ENCODE measurements at places on chromosomes 5 and 9.

- DNase-seq, result no peak
Measured at GRCh38 chr9:29212397-29213387, 1639.4 kb upstream of the C9orf72 start.

GRCh38 chr5:110386782-110387181 lies 339.7 kb downstream of the TMEM232 start:
- peak; percentile 9 for DNase-seq

DNA sequence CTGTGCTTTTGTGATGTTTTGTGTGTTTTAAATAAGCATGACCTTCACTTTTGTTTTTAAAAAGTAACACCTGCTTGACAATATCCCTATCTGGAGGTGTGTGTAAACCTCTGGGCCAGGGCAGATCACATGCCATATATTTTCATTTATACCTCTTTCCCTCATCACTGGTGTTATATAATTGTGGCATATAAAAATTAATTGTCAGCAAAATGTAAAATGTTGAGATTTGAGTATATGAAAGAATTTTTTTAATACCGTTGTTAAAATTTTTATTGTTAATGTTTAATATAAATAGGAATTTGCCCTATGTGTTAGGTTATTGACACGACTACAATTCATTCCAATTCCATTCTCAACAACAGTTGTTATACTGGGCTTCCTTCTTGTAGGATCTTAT lies 6.5 kb downstream of the CDH12 start:
- no peak for DNase-seq

GRCh38 chr9:75911390-75911789 lies 20.9 kb downstream of the PCSK5 start:
- no peak for DNase-seq

DNA sequence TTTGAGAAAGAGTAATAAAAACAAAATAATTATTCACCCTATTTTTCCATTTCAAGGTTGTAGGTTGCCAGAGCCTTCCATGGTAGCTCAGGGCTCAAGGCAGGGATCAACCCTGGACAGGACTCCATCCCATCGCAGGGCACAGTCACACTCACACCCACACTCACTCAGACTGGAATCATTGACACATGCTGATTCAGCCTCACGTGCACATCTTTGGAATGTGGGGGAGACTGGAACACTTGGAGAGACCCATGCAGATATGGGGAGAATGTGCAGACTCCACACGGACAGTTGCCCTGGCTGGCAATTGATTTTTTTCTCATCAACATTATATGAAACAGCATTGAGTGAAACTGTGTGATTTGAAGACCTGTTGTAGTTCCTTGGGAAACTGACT lies 234.1 kb downstream of the ADGRV1 start:
- no peak for DNase-seq

DNA sequence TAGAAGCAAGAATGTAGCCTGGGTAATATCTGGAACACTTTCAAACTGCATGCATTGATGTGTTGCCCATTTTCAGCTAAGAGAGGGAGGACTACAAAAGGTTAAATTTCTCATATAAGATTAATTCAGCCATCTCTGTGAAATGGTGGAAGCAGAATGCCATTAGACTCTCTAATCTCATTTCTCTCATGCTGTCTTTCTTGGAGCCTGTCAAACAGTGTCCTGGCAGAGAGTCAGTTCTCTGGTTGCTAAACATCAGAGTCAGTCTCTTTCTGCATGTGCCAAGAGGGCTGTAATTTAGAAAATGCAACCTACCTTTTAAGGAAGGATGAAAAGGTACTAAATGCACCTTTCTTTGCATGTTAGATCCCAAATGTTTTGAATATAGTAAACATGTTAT lies 910 bp upstream of the GARNL3 start:
- no peak for DNase-seq

- DNase-seq, result no peak
Measured at GRCh38 chr9:71955300-71955915, 44.0 kb downstream of the C9orf85 start.

DNA sequence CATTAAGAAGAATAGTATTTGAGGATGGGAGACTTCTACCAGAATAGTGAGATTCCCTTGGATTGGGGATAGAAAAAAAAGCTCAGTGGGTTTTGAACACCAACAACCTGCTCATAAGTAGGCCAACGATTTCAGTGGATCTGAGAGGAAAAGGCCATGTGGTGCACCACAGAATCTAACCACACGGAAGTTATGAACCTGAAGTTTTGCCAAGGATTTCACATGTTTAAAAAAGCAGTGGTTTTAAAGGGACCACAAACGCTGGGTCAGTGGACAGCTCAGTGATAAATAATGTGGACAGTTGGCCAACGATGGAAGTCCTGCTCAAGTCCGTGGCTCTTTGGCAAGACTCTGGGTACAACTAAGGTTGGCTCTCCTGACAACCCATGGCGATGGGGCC lies 107.2 kb upstream of the TXNDC8 start:
- DNase-seq, result no peak

DNA sequence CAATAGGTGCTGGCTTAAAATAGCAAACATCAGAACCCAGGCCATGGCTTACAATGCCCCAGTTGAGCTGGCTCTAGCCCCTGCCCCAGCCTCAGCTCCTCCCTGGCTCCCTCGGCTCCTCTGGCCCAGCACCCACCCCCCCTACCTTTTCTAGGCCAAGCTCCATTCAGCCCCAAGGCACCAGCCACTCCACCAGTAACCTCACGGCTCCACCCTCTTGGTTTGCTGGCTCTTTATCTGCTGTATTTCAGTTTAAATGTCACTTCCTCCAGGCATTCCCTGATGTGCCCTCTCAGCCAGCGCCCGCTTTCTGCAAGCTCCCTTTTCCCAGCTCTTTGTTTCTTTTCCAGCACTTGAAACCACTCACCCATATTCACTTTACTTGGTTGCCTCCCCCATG lies 10.6 kb downstream of the C1QTNF2 start:
- no peak for DNase-seq

DNA sequence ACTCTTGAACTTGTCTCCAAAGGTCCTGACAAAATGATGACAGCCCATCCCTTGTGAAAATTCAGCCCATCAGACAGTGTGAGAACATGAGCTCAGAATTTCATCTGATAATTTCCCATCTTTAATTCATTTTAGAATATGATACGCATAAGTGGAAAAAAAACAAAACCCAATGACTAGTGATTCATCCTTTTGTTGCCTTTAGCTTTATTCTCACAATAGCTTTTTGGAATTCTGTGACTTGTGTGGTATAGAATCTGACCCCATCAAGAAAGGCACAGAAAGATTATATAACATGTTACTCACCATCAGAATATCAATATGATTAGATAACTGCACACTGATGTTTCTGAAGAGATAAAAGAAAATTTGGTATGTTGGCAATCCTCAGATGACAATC lies 16.1 kb upstream of the TMED7 start:
- no peak for DNase-seq

DNA sequence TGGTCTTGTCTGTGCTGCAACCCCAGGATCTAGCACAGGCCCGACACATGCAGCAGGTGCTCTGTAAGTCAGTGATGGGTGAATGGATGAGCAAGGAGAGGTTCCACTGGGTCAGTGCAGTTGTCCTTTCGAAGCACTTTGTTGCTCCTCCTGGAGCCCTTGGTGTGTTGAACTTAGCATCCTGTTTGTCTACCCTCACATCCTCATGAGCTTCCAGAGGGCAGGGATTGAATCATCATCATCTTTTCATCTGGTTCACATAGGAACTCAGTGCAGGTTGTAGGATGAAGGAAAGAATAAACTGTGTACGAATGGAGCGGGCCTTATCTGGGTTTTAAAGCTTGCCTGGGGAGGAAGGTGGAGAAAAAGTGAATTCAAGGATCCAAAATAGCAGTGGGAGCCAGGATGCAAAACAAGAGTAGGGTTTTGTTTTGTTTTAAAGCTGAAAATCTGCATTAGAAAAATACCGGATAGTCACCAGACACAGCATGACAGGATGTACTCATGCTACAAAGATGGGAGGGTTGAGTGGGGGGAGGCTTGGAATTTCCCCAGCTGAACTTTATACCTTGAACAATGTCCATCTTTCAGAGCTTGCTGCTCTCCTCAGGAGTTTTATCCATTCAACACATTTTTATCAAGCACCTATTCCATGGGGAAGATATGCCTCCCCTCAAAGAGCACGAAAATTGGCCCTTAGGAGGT lies 55.8 kb downstream of the PTTG1 start:
- no peak for DNase-seq

DNA sequence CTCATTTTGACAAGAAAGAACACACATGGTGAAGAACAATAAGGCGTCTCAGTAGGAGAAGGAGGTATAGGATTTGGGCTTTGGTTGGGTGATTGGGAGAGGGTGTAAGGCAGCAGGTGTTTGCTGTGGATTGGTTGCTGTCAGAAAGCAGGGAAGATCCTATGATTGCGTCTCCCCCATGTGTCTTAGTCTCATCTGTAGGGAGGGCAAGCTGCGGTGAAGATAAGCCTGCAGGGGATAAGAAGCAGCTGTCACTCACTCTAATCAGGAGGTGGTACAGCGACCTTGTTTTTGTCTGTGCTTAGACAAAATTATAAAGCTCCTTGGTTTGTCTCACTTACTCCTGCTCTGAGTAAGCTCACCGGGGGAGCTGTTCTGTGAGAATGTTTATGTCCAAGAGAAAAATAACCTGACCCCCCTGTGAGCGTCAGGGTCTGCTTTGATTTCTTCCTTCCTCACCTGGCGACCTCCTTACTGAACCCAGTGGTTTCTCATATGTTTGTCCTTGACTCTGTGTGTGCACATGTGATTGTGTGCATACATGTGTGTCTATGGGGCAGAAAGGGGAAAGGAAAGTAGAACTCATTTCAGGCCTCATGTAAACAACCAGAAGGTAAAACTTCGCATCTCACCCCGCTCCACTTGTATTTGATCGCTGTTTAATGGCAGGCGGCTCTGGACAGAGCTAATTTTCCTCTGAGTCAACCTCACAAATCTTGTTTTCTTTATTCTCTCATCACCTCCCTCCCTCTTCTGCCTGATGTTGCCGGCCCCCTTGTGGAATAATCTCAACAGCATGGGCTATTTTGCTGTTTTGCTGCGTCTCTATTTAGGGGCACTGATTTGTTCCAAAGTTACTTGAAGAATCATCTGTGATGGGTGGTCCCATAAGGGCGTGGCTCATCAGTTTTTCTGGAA lies 105.6 kb downstream of the TENT4A start:
- no peak for DNase-seq

GRCh38 chr9:133459476-133460404 lies at the start of gene CACFD1:
Gene CACFD1 (plus strand): TSS chr9:133459978. CDS start chr9:133460067, 89 bp downstream.
- DNase-seq, result peak; percentile 91

GRCh38 chr5:58071566-58071965 lies 388.3 kb downstream of the PLK2 start:
- no peak for DNase-seq

GRCh38 chr5:60648175-60648574 lies 51.8 kb downstream of the DEPDC1B start:
- no peak for DNase-seq

GRCh38 chr5:158435161-158435616 lies 576.2 kb upstream of the CLINT1 start:
- no peak for DNase-seq

GRCh38 chr5:164191240-164191639 lies 685.8 kb downstream of the MAT2B start:
- no peak for DNase-seq

- DNase-seq, result no peak
Measured at GRCh38 chr5:127294829-127295228, 4.2 kb downstream of the MEGF10 start.

DNA sequence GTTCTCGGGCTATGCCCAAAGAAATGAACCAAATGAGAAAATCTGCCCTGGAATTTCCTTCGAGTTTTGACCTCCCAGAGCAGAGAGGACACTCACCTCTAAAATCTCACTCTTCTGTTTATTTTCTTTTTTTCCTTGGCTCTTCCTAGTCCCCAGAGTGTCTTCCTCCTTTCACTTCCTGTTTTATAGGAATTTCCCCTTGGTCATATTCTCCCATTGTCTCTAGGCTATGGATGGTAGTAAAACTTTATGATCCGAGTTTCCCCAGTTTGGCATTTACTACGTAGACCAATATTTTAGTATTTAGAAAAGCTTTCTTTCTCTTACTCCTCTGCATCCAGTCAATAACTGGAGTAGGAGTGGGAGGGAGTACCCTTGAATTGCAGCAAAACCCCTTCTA lies 354.5 kb upstream of the ZNF608 start:
- no peak for DNase-seq

GRCh38 chr9:92661743-92662142 lies 8.2 kb downstream of the IPPK start:
- no peak for DNase-seq

DNA sequence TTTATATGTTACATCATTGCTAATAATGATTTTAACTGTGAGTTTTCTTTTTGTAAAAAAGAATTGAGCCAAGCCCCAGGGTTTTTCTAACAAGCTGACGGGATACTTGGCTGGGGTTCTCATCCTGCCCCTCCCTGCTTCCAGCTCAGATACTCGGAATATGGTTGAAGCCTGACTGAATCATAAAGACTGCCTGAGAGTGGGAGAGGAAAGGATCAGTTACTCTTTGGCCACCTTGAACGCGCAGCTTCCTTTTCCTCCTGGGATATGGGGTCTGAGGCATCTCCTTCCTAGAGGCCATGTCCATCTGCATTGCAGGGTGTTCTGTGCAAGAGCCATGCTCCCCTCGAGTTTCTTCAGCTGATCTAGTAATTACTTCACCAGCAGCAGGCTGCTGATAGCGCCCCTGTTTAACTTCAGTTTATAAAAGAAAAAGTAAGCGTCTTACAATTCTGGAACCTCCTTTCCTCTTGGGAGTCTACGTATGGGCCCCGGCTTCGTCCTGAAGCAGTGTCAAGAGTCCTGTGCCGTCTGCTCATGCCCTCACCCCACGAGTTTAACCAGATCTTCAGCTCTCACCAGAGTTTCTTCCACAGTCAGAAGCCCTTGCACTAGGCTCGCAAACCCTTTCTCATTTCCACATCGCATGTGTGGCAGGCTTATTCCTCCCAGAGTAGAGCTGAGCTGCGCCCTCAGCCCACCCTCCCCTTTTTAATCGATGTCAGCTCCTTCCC lies 130.0 kb downstream of the MVB12B start:
- no peak for DNase-seq

GRCh38 chr9:97808972-97809371 lies 44.1 kb upstream of the FOXE1 start:
- no peak for DNase-seq

DNA sequence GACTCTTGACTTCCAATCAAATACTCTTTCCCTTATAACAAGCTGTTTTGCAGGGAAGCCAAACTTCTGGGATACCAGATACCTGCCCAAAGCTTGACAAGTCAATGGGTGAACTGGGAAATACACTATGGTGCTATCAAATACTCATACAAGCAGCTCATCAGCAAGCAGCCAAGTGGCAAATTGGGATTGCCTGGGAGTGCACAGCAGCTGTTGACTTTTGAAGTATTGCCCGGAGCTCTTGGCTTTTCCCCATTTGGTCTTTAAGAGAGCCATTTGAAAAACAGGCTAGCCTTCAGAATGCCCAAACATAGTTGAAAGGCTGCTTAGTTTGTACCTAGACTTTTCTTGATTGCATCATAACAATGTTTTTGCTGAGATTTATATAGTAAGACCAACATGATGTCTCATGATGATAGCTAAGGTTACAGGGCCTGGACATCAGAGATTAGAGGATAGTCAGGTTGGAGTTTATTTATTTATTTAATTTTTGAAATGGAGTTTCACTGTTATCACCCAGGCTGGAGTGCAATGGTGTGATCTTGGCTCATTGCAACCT lies 210.1 kb upstream of the ZNF608 start:
- no peak for DNase-seq

Measured in amniotic stem cell (primary cell).